Mucosa of gallbladder (tissue), 1 donor: ENCODE measurements at places on chromosomes 11 and 22. TPM values are rescaled to one million over a fixed set of nuclear protein-coding genes. Genes with fewer than 3 reads are reported as not detected.

The OR2AG2 gene
- total RNA-seq, result not detected

DNA sequence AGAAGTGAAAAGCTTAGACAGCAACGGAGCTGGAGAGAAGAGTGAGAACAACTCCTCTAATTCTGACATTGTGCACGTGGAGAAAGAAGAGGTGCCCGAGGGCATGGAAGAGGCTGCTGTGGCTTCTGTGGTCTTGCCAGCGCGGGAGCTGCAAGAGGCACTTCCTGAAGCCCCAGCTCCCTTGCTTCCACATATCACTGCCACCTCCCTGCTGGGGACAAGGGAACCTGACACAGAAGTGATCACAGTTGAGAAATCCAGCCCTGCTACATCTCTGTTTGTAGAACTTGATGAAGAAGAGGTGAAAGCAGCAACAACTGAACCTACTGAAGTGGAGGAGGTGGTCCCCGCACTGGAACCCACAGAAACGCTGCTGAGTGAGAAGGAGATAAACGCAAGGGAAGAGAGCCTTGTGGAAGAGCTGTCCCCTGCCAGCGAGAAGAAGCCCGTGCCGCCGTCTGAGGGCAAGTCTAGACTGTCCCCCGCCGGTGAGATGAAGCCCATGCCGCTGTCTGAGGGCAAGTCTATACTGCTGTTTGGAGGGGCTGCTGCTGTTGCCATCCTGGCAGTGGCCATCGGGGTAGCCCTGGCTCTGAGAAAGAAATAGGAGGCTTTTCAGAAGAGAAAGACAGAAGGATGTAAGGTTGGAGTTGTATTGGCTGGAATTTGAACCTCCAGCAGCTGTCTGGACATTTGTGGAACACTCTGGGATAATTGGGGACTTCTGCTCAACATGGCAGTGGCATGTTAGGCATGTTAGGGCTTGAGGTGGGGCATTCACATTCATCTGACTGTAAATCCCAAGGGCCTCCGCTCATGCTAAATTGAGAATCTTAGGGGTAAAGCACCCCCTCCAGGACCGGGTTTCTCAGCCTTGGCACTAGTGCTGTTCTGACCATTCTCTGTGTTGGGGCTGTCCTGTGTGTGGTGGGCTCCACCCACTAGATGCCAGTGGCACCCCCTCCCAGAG, 47.1 kb downstream of the BID start:
- DNase-seq, result no peak

DNA sequence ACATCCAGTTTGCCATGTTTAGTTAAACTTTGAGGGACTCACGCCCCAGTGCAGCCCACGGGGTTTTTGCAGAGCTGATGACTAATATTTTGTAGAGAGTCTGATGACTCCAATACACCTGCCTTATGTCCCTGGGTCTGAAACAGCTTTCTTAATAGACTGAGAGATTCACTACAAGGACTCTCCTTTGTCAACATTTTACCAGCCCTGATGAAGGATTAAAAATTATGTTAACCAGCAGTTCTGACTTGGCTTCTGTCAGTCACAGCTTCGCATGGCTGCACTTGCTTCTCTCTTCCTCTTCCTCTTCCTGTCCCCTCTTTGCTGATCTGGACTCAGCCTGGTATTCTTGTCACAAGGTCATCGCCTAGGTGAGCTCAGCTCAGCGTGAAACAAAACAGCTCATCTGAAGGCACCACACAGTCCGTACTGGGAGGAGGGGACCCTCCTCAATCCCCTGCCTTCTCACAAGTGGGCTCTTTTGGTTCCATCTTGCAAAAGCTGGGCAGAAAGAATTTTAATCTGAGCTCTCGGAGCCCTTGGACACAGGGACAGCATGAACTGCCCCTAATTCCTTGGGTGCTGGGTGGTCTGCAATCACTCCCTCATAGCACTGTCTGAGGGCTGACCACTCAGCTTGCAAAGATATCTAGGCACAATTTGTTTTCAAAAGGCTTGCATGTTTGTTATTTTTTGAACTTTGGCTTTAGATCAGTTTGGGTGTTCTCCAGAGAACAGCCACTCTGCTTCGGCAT, 38.1 kb upstream of the POU2AF1 start:
- DNase-seq, result no peak

GRCh38 chr22:47355776-47356510, 593.5 kb downstream of the TBC1D22A start:
- DNase-seq, result peak; percentile 3

GRCh38 chr11:94638301-94638901, 71.2 kb downstream of the PIWIL4 start:
- DNase-seq, result no peak

The IFITM10 gene
- total RNA-seq, result 13.9 TPM

- no peak for DNase-seq
Measured at GRCh38 chr11:129896062-129896461, 684 bp upstream of the NFRKB start.

The MYO7A gene
- 21.0 TPM for total RNA-seq

GRCh38 chr11:5847711-5848110, 6.0 kb upstream of the OR52E6 start:
- no peak for DNase-seq

- no peak for DNase-seq
Measured at GRCh38 chr22:47569389-47570299, 807.2 kb downstream of the TBC1D22A start.

- DNase-seq, result no peak
Measured at GRCh38 chr11:111652184-111652583, 49.9 kb downstream of the SIK2 start.

DNA sequence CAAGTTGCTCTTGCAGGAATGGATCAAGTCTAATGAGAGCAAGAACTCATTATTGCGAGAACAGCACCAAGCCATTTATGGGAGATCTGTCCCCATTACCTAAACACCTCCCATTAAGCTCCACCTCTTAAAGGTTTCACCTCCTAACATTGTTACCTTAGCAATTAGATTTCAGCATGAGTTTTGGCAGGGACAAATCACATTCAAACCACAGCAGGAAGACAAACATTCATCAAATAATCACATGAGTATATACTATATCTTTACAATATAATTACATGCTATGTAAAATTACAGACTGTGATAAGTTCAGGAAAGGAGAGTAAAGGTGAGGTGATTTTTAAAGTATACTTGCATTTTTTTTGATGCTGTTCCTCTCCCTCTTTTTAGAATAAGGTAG, 6.6 kb upstream of the TEAD1 start:
- no peak for DNase-seq

GRCh38 chr11:131745405-131745804, 375.0 kb downstream of the NTM start:
- DNase-seq, result no peak

GRCh38 chr22:38709306-38709705, 3.6 kb downstream of the GTPBP1 start:
- DNase-seq, result no peak

GRCh38 chr22:29536411-29536810, 17.1 kb downstream of the THOC5 start:
- no peak for DNase-seq
